ENCODE measurements at places on chromosomes 3 and 15. TPM values are rescaled to one million over a fixed set of nuclear protein-coding genes. Genes with fewer than 3 reads are reported as not detected.

ALDH1A3 gene
- total RNA-seq: 26.0 TPM

VGLL3 gene
- 53.1 TPM for total RNA-seq

PLD1 gene
- 51.5 TPM for total RNA-seq

LOXL1 gene
- total RNA-seq: 27.6 TPM

- no peak for DNase-seq
Observed at GRCh38 chr15:77031376-77032050, 36.6 kb downstream of the PSTPIP1 start.

DNA sequence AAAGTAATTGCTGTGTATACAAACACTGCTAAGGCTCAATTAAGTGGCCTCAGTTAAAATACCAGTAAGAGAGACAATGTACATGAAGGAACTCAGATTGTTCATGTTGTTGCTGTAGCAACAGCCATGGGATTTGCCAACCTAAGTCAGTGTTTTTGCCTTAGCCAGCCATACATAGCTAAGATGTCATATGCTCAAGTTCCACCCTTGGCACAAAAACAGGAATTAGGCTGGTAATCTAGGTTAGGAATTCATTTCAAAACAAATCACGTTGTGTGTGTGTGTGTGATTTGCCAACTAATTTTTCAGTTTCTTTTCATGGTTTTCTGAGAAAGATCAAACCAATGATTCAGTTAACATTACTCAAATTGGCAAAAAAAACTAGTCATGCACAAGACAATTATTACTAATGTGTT lies 143.7 kb upstream of the KCNMB2 start:
- peak; percentile 43 for DNase-seq

GRCh38 chr15:25793354-25794050 lies 69.6 kb downstream of the ATP10A start:
- no peak for DNase-seq

- DNase-seq: no peak
Observed at GRCh38 chr3:107969525-107969924, 121.3 kb downstream of the CD47 start.

Data from skin of body (tissue), 3 donors.